ENCODE measurements at places on chromosomes 7 and 10.

DNA sequence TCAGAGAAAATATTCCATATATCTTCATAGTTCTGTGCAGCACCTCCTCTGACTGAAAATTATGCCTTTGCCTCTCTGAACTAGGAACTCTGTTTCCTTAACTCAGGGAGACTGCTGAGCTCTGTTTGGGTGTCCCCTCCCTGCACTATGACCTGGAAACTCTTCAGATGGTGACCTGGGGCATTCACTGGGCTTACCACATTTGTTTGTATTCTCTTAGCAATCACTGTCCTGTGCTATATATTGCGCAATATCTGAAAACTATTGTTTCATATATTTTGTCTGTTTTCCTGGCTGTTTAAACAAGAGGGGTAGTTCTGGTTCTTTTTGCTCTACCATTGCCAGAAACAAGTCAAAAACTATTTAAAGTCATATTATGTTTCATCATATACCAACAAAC is 181.8 kb upstream of the KIAA1217 start:
- no peak for DNase-seq

DNA sequence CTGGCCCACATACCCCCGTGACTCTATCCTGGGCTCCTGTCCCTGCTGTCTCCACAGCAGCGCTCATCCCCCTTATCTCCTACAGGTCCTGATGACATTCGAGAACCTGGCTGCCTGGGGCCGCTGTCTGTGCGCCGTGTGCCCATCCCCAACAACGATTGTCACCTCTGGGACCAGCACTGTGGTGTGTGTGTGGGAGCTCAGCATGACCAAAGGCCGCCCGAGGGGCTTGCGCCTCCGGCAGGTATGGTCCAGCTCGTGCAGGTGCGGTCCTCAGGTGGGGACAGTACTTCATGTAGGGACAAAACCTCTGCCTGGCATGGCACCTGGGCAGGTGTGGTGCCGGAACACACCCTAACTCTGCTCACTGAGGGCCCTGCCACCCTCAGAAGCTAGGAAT is 30.4 kb upstream of the LRRC18 start:
- no peak for DNase-seq

GRCh38 chr10:126402721-126403695 is 14.7 kb upstream of the ADAM12 start:
- DNase-seq: no peak

DNA sequence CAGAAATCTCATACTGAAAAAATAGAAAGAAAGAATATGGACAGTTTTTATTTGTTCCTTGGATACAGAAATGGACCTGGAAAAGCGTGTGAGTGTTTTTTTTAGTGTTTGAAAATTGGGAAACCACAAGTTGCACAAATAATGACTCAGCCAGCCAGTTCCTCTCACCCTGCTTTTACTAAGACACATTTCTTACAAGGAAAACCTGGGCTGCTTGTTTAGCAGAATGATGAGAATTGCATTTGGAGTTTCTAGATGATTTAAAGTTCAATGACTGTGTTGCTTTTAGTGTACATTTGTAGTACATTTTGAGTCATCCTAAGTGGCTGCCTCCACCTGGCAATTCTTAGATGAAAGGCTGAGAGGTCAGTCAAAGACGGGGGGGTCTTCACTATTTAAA is 218.7 kb downstream of the ABCA13 start:
- no peak for DNase-seq

- DNase-seq: no peak
Observed at GRCh38 chr7:117067340-117067739, 114.0 kb downstream of the ST7 start.

DNA sequence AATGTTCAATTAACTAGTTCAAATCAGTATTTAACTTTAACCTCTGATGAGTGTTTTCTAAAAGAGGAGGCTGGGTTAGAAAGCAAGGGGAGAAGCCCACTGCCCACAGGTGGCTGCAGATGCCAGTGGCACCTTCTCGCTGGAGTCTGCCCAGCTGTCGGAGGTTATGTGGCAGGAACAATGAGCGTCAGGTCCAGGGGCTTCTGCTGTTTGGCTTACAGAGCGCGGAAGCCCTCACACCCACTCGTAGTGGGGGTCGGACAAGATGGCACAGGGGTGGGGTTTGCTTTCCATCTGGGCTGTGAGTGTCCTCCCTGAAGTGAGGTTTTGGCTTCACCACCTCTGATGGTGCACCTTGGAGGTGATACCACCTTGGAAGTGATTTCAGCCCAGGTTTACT is 8.5 kb downstream of the DYNC2I1 start:
- DNase-seq: no peak

DNA sequence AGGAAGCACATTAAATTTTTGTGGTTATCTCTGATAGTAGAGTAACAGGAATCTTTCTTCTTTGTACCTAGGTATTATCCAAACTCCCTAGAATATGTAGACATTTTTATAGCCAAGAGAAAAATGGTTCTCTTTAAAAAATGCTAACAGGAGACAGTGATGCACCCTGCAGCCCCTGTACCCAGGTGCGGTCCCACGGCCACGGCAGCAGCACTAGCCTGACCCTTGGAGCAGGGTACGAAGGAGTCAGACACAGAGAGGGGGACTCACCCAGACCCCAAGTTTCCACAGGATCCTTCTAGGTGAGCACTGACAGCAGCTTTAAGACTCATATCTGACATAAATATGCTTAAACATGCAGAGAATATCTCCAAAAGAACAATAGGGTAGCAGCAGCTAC is 60.4 kb downstream of the NUDCD3 start:
- DNase-seq: no peak

GRCh38 chr7:69091521-69091920 is 506.8 kb upstream of the AUTS2 start:
- no peak for DNase-seq

Data from stimulated activated CD8-positive, alpha-beta memory T cell treated with anti-CD3 and anti-CD28 coated beads, Interleukin-4, amount 100 ng/mL, for 4 hours (primary cell).